ENCODE measurements at places on chromosomes 3 and 15. TPM values are rescaled to one million over a fixed set of nuclear protein-coding genes. Genes with fewer than 3 reads are reported as not detected.
A peak's percentile ranks its signal among the peaks of the same experiment; 100 is the strongest.

GRCh38 chr3:72627271-72627670 lies 221.0 kb downstream of the SHQ1 start:
- H3K27me3 ChIP-seq = no peaks in the 10 kb centered on the region
- no peak overlapping the region for H3K4me3 ChIP-seq
- no peaks in the 10 kb centered on the region for H3K4me1 ChIP-seq
- no peak overlapping the region for H3K27ac ChIP-seq
- DNase-seq = no peak
- H3K36me3 ChIP-seq = no peaks in the 10 kb centered on the region

DNA sequence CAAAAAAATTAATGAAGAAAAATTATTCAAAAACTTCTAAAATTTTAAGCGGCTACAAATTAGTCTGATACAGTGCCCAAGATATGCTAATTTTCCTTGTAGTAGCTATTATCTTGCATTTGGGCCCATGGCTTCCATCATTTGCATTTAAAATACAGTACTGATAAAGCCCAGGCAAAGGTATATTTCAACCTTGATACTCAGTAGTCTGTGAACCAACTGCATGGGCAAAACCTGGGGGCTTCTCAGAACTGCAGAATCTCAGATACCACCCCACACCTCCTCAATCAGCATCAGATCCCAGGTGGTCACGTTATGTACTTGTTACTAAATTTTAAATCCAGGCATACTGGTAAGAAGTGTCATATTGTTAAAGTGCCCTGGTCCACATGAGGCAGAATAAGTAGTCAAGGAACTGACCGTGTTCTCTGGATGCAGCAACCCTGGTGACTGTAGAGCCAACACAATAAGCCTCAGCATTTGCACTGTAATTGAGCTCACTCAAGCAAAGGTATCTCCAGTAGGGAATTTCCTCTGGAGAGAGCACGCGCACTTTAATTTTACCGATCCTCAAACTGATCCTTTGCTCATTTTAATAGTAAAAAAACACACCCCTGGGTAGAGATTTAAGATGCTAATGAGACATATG lies 31.9 kb downstream of the ZNF385D start:
- H3K27me3 ChIP-seq = no peaks in the 10 kb centered on the region
- no peak for DNase-seq
- H3K4me3 ChIP-seq = no peak overlapping the region
- no peaks in the 10 kb centered on the region for H3K36me3 ChIP-seq
- H3K27ac ChIP-seq = no peak overlapping the region
- no peaks in the 10 kb centered on the region for H3K4me1 ChIP-seq

- H3K27me3 ChIP-seq = no peaks in the 10 kb centered on the region
- H3K36me3 ChIP-seq = no peaks in the 10 kb centered on the region
- DNase-seq = no peak
Observed at GRCh38 chr3:114556657-114557213, 262.9 kb downstream of the TIGIT start.

DNA sequence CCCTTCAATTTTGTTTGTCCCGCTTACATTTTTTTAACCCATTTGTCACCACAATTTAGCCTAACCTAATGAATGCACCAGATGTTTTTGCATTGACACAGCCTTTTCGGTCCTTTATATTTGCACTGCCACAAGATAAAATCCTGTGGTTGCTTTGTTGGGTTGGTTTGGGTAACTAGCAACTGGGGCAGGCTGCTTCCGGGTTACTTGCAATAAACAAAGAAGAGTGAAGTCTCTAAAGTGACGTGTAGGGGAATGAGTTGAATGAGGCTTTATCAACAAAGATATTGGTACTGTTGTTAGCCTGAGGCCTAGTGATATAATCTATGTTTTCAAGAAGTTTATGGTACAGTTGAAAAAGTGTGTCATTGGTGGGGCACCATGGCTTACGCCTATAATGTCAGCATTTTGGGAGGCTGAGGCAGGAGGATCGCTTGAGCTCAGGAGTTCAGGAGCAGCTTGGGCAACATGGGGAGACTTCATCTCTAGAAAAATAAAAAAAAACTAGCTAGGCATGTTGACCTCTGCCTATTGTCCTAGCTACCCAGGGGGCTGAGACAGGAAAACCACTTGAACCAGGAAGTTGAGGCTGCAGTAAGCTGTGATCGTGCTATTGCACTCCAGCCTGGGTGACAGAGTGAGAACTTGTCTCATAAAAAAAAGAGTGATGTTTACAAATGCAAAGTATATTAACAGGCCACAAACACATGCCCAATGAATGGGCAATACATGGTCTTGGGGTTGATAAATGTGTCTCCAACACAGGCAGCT lies 121.8 kb downstream of the OXSM start:
- no peak for DNase-seq
- no peak overlapping the region for H3K27ac ChIP-seq
- H3K36me3 ChIP-seq = no peaks in the 10 kb centered on the region
- H3K27me3 ChIP-seq = no peaks in the 10 kb centered on the region
- H3K4me3 ChIP-seq = no peak overlapping the region

- H3K36me3 ChIP-seq = no peaks in the 10 kb centered on the region
- H3K4me1 ChIP-seq = no peaks in the 10 kb centered on the region
- no peaks in the 10 kb centered on the region for H3K27me3 ChIP-seq
- DNase-seq = peak; percentile 92
- H3K4me3 ChIP-seq = peak overlapping the region; percentile 69
Observed at GRCh38 chr15:92714477-92715401, 59.2 kb upstream of the FAM174B start.

DNA sequence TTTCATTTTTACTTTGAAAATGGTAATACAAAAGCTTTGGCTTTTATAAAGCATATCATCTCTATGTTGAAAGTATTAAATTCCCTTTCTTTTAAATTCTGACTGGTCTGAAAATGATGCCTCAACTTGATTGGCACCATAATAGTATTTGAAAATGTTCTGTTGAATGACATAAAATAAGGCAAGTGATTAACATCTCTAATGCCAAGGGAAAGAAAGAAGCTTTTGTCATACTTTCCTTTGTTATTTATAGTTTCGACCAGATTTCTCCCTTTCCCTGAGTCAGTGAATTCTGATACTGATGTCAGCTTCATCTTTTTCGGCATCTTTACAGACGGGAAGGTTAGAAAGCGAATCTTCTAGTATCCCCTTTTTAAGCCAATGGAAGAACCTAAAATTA lies 3.4 kb upstream of the AP4E1 start:
- no peaks in the 10 kb centered on the region for H3K36me3 ChIP-seq
- no peaks in the 10 kb centered on the region for H3K27me3 ChIP-seq
- no peak overlapping the region for H3K4me3 ChIP-seq
- no peak overlapping the region for H3K27ac ChIP-seq

DNA sequence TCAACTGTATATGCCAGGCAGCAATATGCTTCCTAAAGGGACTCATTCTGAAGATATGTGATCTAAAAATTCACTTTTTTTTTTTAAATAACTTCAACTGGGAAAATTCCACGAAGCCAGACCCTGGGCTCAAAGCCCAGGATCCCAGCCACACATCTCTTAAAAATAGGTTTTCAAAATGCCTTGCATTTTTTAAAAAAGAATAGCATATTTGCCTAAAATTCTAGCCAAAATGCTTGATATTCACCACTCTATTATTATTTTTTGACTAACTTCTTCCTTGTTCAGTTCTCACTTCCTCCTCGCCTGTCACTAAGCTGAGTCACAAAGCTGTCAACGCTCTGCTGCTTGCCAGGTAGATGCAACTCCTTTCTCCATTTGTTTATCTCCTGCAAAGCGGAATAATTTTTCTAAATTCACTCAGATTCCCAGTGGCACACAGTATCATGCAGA lies 28.0 kb upstream of the VGLL4 start:
- H3K4me3 ChIP-seq = no peak overlapping the region
- no peaks in the 10 kb centered on the region for H3K27me3 ChIP-seq
- no peaks in the 10 kb centered on the region for H3K36me3 ChIP-seq

GRCh38 chr3:151871639-151872468 lies 1.6 kb upstream of the SUCNR1 start:
- H3K27me3 ChIP-seq = no peaks in the 10 kb centered on the region
- DNase-seq = no peak
- H3K36me3 ChIP-seq = no peaks in the 10 kb centered on the region
- H3K4me1 ChIP-seq = no peaks in the 10 kb centered on the region

DNA sequence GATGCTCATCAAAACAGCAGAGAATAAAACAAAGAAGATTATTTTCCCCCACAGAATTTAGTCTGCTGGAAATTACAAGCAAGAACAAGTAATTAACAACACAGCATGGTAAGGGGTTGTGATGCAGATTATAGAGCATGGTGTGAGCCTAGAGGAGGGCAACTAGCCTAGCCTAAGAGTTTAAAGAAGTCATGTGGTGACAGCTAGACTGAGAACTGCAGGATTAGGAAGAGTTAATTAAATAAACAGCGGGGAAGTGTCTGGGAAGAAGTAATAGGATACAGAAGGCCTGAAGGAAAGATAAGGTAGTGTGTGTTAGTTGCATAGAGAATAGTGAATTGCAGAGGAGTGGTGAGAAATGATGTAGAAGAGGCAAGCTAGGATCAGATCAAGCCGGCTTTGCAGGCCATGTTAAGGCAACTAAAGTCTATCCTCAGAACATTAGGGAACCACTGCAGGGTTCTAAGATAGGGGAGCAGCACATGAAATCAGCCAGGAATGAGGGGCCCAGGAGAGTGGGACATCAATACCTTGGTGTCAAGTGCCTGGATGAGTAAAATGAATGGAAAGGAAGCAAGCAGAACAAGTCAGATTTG lies 11.9 kb upstream of the PKM start:
- peaks cover 2% of the 10 kb centered on the region for H3K36me3 ChIP-seq
- no peak for DNase-seq
- H3K27me3 ChIP-seq = no peaks in the 10 kb centered on the region
- H3K4me1 ChIP-seq = no peaks in the 10 kb centered on the region
- no peak overlapping the region for H3K27ac ChIP-seq

DNA sequence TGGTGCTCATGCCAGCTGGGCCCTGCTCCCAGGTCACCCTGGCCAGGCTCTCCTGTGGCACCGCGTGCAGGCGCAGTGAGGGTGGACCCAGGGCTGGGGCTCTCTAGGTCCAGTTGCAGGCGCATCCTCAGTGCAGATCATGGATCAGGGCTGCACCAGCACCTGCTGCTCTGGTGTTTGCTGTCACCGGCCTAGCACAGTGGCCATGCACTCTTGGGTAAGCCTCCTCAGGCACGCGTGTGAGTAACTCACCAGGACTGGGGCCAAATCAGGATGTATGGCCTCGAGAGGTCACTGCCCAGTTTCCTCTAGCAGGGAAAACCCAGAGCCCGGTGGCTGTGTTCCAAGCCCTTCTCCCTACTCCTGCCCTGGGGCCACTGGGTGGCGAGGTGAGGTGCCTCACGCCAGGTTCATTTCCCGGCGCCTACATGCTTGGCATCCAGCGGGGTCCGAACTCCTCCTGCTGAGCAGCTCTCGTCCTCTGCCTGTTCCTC lies 45.5 kb upstream of the SLC41A3 start:
- H3K27me3 ChIP-seq = no peaks in the 10 kb centered on the region
- no peak overlapping the region for H3K27ac ChIP-seq
- H3K4me1 ChIP-seq = no peaks in the 10 kb centered on the region
- peaks cover 11% of the 10 kb centered on the region for H3K36me3 ChIP-seq
- H3K4me3 ChIP-seq = no peak overlapping the region

- no peak overlapping the region for H3K27ac ChIP-seq
- H3K36me3 ChIP-seq = peaks cover 7% of the 10 kb centered on the region
- no peak for DNase-seq
Observed at GRCh38 chr3:63922491-63923199, 10.5 kb upstream of the SCAANT1 start.

DNA sequence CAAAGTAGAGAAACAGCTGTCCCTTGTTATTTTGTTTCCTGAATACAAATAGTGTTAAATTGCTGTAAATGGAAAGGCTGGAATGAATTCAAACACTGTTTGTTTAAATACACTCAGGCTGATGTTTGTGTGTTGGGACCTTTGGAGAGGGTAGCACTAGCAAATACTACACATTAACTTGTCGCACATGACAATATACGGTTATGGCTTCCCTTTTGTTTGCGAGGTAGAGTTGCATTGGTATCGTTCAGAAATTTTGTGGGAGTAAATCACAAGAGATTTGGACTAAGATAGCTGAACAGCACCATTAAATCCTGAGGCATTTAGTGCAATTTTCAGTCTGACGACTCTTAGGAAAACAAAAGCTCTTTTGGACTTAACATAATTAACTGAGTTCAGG lies 213.0 kb upstream of the ROBO2 start:
- H3K36me3 ChIP-seq = no peaks in the 10 kb centered on the region
- H3K27me3 ChIP-seq = no peaks in the 10 kb centered on the region
- no peak overlapping the region for H3K27ac ChIP-seq
- H3K4me3 ChIP-seq = no peak overlapping the region

- H3K36me3 ChIP-seq = no peaks in the 10 kb centered on the region
- DNase-seq = peak; percentile 26
- no peaks in the 10 kb centered on the region for H3K4me1 ChIP-seq
- no peak overlapping the region for H3K27ac ChIP-seq
- no peaks in the 10 kb centered on the region for H3K27me3 ChIP-seq
- no peak overlapping the region for H3K4me3 ChIP-seq
Observed at GRCh38 chr15:97072545-97072944, 742.0 kb downstream of the NR2F2 start.

DNA sequence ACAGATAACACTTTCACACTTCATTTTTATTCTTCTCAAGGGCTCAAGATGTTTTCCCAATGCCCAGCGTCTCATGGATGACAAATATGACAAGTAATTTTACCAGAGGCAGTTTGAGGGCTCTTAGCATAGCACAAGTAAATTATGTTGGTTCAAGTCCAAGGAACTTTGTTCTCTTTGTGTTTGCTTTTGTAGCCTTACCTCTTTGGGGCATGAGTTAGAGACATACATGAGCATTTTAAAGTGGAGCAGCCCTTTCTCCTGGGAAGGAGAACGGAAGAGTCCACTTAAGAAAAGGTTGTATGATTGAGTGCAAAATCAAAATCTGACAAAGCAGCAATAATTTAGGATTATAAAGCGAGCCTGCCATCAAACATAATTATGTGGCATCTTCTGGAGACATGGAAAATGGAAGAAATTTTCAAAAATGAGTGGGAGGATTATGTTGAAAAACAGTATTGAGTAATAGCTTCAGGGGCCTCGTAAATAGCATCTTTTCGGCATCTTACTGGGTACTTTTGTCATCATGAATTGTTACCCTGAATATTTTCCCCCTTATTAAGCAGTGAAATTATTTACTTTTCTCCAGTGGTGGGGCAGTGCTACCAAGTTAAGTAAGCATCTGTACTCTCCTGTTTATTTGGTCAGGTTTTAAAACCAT lies 65.9 kb downstream of the PGPEP1L start:
- no peak for DNase-seq
- no peaks in the 10 kb centered on the region for H3K4me1 ChIP-seq
- no peaks in the 10 kb centered on the region for H3K27me3 ChIP-seq
- H3K36me3 ChIP-seq = peaks cover 35% of the 10 kb centered on the region
- no peak overlapping the region for H3K4me3 ChIP-seq

GABRA5 gene
- not detected for total RNA-seq

C3orf38 gene
- 20.9 TPM for total RNA-seq

KNG1 gene
- total RNA-seq = 8.7 TPM

KY gene
- total RNA-seq = 0.50 TPM

GABRG3 gene
- total RNA-seq = not detected

EFCC1 gene
- 3.7 TPM for total RNA-seq

PLD1 gene
- 24.3 TPM for total RNA-seq

SHF gene
- total RNA-seq = 5.2 TPM

ARNT2 gene
- total RNA-seq = 38.2 TPM

RTP3 gene
- total RNA-seq = not detected
